ENCODE measurements at places on chromosomes 6 and 20.

DNA sequence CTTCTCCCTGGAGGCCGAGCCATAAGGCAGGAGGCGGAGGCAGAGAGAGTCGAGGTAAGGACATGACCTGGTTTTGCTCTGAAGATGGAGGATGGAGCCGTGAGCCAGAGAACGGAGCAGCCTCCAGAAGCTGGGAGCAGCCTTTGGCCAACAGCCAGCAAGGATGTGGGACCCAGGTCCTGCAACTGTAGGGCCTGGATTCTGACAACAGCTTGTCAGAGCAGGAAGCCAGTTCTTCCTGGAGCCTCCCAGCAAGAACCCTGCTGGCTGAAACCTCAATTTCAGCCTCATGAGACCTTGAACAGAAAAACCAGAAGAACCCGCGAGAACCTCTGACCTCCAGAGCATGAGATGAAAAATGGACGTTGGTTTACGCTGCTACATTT lies 13.4 kb upstream of the MRGBP start:
- no peak overlapping the region for H3K4me3 ChIP-seq
- H3K36me3 ChIP-seq: no peaks in the 10 kb centered on the region
- peaks cover 22% of the 10 kb centered on the region for H3K4me1 ChIP-seq
- DNase-seq: no peak
- H3K27ac ChIP-seq: no peak overlapping the region

DNA sequence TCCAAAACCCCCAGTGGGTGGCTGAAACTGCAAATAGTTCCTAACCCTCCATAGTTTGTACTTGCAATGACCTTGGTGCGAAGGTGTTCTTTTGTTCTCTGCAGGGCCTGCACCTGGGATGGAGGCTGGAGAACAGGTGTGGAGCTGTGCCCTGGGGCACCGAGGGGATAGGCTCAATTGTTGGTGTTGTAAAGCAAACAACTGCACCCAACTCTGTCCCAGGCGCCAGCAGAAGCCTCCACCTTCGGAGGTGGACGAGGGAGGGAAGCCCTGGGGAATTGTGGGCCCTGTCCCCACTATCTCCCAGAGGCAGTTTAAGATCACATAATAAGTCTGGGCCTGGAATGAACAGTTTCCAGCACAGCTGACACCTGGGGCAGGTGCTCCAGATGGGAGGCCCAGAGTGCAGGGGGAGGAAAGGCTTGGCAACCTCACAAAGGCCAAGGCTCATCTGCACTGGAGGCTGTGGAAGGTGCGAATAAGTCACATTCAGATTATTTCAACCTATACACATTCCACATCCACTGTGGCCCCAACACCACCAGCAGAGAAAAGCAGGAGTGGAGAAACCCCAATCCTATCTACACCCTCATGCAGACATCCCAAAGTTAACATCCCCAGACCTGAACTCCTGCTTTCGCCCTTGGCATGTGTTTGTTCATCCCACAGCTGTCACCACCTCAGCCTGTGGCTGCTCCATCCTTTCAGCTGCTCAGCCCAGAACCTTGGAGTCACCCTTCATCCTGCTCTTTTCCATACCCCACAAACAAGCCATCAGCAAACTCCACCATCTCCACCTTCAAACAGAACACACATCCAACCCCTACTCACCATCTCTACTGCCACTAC lies 12.3 kb upstream of the CBFA2T2 start:
- H3K27ac ChIP-seq: peak overlapping the region; percentile 15
- no peak for DNase-seq
- H3K36me3 ChIP-seq: no peaks in the 10 kb centered on the region
- peaks cover 18% of the 10 kb centered on the region for H3K4me1 ChIP-seq
- no peaks in the 10 kb centered on the region for H3K27me3 ChIP-seq
- peak overlapping the region; percentile 25 for H3K4me3 ChIP-seq

- no peaks in the 10 kb centered on the region for H3K36me3 ChIP-seq
- no peak overlapping the region for H3K27ac ChIP-seq
- H3K27me3 ChIP-seq: no peaks in the 10 kb centered on the region
- DNase-seq: no peak
- no peak overlapping the region for H3K4me3 ChIP-seq
- no peaks in the 10 kb centered on the region for H3K4me1 ChIP-seq
Measured at GRCh38 chr20:52847029-52847660, 125.0 kb upstream of the TSHZ2 start.

GRCh38 chr6:155366325-155366724 lies 52.0 kb upstream of the TFB1M start:
- no peak overlapping the region for H3K27ac ChIP-seq
- H3K4me1 ChIP-seq: no peaks in the 10 kb centered on the region
- no peak for DNase-seq
- H3K27me3 ChIP-seq: peaks cover 7% of the 10 kb centered on the region
- H3K36me3 ChIP-seq: no peaks in the 10 kb centered on the region
